GM12864 (cell line): ENCODE measurements at places on chromosomes 12 and 14.

DNA sequence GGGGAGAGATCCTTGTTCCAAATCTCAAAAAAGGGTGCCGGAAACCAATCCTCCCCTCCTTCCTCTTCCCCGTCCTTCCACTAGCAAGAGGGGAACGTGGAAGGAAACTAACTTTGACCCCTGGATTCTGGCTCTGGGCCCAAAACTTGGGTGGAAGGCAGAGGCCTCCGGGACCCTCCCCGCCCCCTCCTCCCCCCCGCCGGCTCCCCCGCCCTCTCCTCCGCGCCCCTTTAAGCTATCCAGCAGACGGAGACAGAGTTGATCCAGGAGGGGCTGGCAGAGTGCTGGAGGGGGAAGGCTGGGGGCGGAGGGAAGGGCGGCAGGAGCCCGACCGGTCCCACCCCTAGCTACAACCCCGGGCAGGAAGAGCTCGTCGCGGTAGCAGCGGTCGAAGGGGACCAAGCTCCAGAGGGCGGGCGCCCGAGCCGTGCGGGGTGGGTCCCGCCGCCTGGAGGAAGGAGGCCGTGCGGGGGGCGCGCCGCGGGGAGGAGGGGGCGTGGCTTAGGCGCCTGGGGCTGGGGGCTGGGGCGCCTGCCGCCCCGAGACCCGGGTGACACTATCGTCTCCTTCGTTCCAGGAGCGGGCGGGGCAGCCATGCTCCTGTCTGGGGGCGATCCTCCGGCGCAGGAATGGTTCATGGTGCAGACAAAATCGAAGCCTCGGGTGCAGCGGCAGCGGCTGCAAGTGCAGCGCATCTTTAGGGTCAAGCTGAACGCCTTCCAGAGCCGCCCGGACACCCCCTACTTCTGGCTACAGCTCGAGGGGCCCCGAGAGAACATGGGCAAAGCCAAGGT is at the start of gene NYNRIN:
TSS of gene NYNRIN (plus strand) at position 351 of the 794 bp plus-strand sequence. CDS start at position 595, 244 bp downstream.
- DNase-seq = no peak

DNA sequence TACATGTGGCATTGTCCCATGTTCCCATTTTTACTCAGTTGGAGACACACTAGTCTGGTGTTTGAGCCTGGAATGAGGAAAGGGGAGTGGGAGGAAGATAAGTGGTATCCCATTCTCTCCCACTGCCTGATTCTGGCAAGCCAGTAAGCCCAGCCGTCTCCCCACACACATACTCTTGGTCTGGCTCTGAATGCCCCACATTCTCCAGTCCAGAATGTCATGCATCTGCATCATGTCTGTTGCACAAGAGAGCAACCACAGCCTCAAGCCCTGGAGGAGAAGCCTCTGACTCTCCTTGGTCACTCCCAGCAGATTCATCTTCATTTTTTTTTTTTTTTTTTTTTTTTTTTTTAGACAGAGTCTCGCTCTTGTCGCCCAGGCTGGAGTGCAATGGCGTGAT is 48.0 kb downstream of the DRAM1 start:
- no peak for DNase-seq

GRCh38 chr12:12883369-12884001 is 7.9 kb upstream of the GPRC5A start:
- no peak for DNase-seq

DNA sequence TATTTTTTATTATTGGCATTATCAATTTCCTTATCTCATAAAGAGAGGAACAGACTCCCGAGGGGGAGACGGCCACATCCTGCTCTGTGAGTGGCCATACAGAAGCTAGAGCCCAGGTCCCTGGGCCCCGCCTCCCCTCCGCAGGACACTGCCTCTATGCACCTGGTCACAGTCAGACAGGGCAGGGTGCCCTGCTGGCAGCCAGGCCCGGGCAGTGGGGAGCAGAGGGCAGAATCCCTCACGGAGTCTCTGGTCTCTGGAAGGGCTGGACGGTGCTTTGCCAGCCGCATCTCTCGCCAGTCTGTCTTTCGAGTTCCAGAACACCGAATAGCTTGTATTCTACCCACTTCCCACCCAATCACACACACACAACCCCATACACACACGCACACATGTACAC is 16.4 kb upstream of the CACNA2D4 start:
- DNase-seq = no peak

- DNase-seq = no peak
Measured at GRCh38 chr12:51729331-51729730, 119.2 kb downstream of the FIGNL2 start.

DNA sequence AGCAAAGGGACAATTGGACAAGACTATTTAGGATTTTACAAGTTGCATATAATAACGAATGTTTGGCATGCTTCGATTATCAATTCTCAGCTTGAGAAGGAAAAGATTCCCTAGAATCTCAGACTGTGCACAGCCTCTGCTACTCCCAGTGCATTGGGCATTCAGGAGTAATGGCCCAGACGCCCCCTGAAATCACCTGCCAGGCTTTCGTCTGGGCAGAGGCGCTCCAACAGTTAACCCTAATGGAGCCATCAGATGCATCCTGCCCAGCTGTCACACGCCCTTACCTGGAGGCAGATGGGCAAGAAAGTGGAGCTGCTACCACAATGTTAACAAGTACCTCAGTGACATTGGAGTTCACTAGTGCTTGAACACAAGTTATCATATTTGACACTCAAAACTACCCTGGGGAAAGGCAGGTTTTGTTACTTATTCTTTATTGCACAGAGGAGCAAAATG is 927 bp upstream of the LRP6 start:
- no peak for DNase-seq
